Stimulated activated CD4-positive, alpha-beta T cell treated with anti-CD3 and anti-CD28 coated beads, Interleukin-15, amount 100 ng/mL, for 1 hour (primary cell): ENCODE measurements at places on chromosomes 5 and 9.
A peak's percentile ranks its signal among the peaks of the same experiment; 100 is the strongest.

DNA sequence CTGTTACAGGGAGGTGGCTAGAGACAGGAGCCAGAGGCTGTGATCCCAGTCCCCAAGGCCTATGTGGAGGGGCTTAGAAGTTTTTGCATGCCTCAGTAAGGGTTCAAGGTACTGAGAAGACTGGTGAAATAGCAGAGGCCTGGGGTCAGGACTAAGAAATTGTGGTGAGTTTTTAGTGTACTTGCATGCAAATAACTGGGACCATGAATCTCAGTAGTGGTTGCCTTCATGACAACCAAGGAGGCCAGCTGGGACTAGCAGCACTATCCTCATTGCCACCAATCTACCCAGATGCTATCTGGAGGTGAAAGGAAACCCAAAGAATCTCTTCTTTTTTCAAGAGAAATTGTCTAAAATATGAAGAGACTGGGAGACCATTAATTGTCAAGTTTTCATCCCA is 395.1 kb downstream of the CETN3 start:
- no peak for DNase-seq

DNA sequence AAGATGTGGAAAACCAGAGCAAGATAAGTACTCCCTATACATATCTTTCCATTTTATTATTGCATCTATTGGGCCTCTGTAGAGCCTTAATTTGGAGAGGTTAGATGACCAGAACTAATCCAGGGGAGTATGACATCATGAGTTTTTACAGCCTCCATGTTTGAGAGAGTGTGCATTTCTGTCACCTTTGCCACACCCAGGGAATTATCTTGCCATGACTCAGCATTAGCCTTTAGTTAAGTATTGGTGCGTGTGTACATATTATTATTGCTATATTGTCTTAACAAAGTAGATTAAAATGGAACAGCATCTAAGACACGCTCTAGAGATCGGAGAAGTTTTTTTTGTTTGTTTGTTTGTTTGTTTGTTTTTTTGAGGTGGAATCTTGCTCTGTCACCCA is 27.6 kb downstream of the DIMT1 start:
- DNase-seq, result no peak

DNA sequence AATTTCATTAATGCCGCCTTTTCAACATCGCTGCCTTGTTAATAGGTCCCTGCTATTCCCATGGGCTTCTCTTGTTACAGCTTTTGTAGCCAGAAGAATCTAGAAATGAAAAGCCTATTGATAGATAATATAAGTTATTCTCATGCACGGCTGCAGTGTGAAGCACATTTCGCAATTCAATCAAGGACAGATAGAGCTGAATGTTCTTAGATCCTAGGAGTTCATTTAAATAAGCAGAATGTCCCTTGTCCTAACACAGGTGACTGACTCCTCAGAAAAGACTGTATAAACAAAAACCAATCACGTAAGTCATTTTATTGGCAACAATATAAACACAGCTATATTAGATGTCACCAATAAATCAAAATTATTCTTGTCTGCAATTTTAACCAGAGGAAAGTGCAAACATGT is 9.4 kb downstream of the GLIS3 start:
- DNase-seq, result no peak

GRCh38 chr5:76715736-76716455 is at the start of gene F2R:
TSS of gene F2R (plus strand) at chr5:76716126. CDS start at chr5:76716308, 182 bp downstream.
- peak; percentile 26 for DNase-seq

DNA sequence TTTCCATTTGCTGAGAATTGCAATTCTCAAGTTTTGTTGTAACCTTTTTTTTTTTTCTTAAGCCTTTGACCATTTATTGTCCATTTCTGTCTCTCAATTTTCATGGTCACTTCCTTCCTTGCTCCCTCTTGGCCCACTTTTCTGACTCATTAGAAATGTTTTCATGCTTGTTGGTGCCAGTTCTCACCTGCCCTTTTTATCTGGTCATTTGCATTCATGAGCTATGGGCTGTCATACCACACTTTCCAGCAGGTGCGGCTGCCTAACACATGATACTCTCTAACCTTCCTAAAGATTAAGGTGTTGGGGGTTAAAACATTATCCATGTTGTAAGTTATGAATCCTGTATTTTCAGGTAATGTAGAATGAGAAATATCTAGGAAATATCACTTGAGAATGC is 150.5 kb upstream of the TLX3 start:
- DNase-seq, result no peak

DNA sequence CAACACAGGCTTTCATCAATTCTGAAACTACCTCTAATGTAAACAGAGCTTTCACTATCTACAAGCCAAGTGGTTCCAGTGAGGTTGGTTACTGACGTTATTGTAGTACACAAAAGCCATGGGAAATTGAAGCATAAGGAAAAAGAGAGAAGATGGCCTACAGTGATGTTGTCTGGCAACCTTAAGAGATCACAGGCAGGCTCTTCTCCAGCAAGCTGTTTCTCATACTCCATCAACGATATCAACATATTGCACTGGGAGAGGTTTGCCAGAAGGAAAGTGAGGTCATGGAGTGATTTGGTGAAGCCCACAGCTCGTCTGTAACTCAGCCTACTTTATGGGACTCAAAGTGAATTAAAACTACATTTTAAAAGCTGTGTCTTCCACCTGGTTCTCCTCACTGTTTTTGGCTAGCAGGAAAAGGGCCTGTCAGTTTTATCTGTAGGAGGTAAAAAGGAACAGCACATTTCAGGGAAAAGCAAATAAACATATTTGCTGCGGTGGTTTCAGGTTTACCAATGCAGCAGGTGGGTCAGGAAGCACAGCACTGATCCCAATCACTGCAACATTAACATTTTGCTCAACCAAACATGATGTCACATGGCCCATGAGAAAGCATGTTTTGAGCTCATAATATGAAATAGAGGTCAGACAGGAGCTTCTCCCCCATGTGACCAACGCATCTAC is 72.9 kb downstream of the ARSB start:
- DNase-seq, result no peak

DNA sequence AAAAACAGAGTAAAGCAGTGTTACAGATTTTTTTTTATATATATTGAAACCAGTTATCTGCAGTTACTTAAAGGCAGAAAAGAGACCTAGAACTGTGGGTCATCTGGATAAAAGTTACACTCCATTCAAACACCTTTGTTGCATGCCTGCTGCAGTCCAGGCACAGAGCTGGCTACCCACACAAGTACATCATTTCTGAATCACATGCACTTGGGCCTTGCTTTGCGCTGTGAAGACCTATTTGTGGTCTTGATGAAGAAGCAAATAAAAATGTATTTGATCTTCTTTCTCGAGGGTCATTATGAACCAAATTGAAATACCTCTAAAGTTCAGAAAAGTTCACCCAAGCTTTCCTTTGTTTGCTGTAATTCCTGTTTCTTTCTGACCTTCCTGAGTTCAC is 503.0 kb upstream of the ZNF608 start:
- DNase-seq, result no peak

- DNase-seq, result no peak
Measured at GRCh38 chr5:97943036-97943435, 760.0 kb upstream of the RIOK2 start.

GRCh38 chr5:32163785-32164184 is 10.3 kb downstream of the GOLPH3 start:
- no peak for DNase-seq

- no peak for DNase-seq
Measured at GRCh38 chr5:131242728-131243255, 21.1 kb upstream of the CDC42SE2 start.

- no peak for DNase-seq
Measured at GRCh38 chr9:20028849-20029231, 240.0 kb upstream of the SLC24A2 start.

DNA sequence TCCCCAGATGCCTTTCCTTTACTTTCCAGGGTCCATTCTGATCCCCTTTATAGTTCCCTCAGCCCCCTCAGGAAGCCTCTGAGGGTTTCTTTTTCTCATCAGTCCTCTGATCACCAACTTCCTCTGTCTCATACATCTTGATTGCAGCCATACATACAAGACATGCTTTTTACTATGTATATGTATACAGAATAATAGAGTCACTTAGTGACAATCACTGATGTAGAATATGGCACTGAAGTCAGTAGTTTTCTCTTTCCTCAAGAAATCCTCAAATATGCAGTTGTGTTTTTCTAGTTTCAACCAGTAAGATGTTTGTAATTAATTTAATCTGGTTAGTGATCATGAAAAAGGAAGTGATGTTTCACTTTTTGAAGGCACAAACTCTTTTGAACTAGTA is 364.1 kb downstream of the MAN2A1 start:
- DNase-seq, result no peak

DNA sequence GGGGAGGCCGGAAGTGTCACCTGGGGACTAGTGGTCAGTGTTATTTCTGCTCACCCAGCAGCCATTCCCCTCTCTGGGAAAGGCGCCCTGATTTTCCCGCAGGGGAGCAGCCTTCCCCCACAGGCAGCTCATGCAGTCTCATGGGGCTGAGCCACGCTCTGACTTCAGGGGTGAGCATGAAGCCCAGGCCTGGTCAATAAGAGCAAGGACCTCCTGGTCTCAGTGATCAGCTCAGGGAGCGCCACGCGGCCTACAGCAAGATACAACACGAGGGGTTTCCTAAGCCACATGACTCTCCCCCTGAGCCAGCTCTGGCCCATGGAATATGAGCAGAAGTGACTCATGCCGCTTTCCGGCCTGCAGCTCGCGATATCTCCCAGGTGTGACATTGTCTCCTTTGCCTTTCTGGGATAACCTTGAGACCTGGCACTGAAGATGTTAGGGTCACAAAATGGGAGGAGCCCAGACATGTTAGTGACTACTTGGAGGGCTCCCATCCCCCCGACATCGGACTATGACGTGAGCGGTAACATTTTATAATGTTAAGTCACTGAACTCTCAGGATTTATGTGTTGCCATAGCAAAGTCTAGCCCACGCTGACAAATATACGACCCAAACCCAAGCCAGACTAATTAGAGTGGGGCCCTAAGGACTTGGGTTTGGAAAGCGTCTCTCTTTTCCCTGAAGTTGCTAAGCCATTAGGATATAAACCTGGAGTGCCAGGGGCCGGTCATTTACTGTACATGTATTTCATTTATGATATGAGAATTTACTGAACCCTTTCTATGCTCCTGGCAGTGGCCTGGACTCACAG is 46.5 kb upstream of the GFPT2 start:
- DNase-seq, result no peak

DNA sequence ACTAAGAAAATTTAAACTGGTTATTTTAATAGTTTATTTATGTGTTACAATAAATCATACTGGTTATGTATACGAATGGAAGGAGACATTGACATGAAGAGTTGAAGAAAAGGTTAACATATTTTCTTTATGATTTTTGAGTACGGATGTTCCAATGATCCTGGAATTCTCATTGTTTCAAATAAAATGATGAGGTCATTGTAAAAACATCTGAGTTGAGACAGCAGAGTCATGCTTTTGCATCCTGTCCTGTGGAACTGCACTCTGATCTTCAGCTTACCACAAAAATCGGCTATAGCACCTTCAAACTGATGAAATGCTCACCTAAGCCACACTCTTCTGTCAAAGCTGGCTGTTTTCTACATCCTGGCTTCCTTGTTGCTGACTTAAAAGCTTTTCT is 67.8 kb downstream of the PTCD2 start:
- no peak for DNase-seq

DNA sequence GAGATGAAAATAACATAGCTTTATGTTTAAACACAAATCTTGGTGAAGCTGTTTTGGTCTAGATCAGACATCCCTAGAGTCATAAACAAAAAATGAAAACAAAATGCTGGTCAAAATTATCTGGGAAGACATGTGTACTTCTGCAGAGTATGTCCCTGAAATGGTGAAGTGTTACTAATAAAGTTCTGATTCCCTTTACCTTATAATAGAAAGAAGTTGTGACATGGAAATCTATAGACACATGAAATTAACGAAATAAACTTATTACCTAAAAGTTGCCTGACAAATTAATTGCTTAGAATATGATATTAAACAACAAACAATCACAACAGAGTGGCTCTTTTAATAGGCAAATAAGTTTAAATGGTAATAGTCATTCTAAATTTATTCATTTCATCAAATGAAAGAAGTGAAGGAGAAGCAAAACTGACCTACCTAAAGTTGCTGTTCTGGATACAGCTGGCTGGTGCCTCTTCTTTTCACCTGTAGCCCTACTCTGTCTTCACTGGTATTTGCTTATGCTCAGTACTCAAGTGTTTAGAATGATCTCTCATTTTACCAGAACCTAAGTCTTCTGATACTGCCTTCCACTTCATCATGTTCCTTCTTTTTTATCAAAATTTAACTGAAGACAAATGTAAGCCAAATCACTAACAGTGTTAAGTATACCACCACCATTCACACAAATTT is 38.8 kb downstream of the FNIP1 start:
- no peak for DNase-seq
